ENCODE measurements at places on chromosomes 11 and 22.

- no peak for DNase-seq
Measured at GRCh38 chr11:112881461-112881860, 79.8 kb upstream of the NCAM1 start.

DNA sequence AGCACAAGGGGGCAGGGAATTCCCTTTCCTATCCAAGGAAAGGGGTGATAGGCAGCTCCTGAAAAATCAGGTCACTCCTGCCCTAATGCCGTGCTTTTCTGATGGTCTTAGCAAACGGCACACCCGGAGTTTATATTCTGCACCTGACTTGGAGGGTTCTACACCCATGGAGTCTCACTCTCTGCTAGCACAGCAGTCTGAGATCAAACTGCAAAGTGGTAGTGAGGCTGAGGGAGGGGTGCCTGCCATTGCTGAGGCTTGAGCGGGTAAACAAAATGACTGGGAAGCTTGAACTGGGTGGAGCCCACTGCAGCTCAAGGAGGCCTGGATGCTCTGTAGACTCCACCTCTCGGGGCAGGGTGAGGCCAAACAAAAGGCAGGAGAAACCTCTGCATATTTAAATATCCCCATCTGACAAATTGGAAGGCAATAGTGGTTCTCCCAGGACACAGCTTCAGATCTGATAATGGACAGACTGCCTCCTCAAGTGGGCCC is 194.7 kb downstream of the OR4A47 start:
- DNase-seq = no peak

- no peak for DNase-seq
Measured at GRCh38 chr22:20118300-20119020, 1.4 kb upstream of the TRMT2A start.

GRCh38 chr11:2805388-2806056 is 80.1 kb downstream of the CDKN1C start:
- DNase-seq = no peak

GRCh38 chr11:5550440-5551095 is 2.2 kb upstream of the OR52H1 start:
- DNase-seq = no peak

GRCh38 chr11:32204751-32205150 is 113.9 kb downstream of the RCN1 start:
- DNase-seq = no peak

GRCh38 chr22:17472932-17473331 is 90.4 kb upstream of the SLC25A18 start:
- no peak for DNase-seq

GRCh38 chr22:24097961-24098391 is 83.3 kb upstream of the SUSD2 start:
- DNase-seq = no peak

- DNase-seq = no peak
Measured at GRCh38 chr11:36249246-36249645, 40.0 kb downstream of the COMMD9 start.

GRCh38 chr11:115548878-115549528 is 44.8 kb upstream of the CADM1 start:
- DNase-seq = no peak

GRCh38 chr11:46475926-46476545 is 84.5 kb upstream of the CHRM4 start:
- no peak for DNase-seq

DNA sequence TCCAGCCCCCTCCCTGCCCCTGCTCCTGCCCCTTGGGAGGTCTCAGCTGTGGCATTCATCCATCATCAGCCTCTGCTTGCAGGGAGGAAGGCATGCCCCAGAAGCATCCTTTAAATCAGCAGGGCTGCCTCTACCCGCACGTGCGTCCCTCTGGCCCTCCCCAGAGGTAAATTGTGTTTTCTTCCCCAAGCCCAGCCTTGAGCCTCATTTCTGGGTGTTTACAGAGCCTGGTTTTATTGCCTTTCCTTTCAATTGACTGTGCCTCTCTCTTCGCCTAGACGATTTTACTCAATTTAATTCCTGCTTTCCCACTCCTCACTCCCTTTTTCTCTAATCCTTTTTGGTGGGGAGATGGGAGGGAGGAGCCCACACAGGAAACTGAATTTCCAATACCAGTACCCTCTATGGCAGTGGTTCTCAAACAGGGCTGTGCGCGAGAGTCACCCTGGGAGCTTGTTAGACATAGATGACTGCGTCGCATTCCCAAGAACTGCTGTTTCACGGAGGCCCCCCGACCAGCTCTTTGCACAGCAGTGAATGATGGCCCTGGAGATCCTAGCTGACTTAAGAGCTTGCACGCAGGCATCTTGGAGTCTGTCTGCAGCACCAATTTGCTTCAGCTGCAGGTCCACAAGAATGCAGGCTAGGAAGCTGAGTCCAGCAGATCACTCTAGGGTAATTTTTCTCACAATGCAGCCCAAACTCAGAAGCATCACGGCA is 15.1 kb upstream of the OAF start:
- DNase-seq = no peak

DNA sequence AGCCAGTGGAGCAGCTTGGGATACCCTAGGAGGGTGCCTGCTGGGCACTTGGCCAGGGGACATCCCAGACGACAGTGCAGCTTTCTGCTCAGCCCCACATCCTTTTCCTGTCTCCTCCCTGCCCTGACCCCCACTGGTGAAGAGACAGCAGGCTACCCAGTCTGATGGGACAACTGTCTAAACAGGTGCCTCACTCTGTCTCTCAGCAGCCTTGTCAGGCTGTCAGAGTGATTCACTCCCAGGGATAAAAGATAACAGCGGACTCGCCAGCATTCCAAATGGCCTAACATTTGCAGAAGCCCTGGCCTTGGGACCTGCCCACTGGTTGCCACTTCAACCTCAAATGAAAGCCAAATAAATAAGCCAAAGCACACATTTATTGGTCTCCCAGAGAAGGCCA is 318.6 kb upstream of the PLET1 start:
- DNase-seq = no peak

DNA sequence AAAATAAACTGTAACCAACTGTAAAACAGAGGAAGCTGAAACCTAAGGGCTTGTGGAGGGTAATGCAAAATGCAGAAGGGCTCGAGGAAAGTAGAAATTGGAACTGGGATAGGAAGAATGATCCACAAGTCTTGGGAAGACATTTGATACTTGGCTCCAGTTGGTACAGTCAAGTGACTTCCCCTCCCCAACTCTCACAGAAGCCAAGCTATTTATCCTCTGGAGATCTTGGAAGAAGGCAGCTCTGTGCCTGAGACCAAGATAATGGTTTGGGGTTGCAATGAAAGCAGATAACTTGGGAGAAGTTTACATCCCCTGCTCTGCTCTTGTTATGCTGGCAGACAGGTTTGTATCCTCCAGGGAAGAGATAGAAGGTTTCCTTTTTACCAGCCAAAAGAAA is 198.9 kb upstream of the ZC3H12C start:
- no peak for DNase-seq

DNA sequence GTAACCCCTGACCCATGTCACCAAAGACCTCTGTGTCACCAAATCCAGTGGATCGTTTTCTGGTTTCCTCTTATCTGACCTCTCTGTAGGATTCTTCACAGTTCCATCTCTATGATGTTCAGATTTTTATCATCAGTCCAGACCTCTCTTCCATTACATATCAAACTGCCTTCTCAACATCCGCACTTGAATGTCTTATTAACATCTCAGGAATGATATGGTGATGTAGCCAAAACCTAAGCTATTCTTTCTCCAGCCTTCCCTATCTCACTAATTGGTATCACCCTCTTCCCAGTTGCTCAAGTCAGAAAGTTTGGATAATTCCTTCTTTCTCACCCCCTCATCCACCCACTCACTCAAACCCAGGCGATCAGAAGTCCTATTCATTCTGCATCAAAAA is 13.4 kb downstream of the APLNR start:
- DNase-seq = no peak

Measured in stimulated activated CD8-positive, alpha-beta memory T cell treated with anti-CD3 and anti-CD28 coated beads, Interleukin-4, amount 100 ng/mL, for 24 hours (primary cell).